ENCODE measurements at places on chromosomes 1 and 21.
A peak's percentile ranks its signal among the peaks of the same experiment; 100 is the strongest.

DNA sequence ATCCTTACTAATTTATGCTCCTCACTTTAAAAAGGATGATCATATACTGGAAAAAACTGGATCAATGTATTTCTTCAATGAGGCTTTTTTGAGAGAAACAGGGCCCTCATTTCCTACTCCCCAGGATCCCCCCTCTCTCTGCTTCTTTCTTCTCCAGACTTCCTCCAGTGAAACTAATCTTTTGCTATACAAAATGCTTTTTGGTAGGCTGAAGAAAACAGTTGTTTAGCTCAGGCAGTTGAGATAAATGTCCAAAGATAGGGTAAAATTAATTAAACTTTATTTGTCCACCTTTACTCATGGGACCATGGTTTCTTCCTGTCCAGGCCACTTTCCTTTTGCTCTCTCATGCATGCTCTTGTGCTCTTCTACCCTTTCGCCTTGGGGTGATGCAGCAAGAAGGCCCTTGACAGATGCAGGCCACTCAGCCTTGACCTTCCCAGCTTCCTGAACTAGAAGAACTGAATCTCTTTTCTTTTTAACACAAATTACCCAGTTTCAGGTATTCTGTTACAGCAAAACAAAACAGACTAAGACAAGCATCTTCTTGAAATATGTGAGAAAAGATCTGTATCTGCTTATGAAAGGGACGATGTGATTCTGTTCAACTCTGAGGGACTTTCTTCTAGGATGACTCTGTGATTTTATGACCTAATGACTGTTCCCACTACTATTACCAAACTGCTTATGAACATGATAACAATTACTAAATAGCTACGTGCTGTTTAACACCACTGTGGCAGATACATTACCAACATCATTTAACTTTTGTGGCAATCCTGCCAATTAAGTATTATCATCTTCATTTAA, 63.7 kb downstream of the NVL start:
- DNase-seq, result no peak

DNA sequence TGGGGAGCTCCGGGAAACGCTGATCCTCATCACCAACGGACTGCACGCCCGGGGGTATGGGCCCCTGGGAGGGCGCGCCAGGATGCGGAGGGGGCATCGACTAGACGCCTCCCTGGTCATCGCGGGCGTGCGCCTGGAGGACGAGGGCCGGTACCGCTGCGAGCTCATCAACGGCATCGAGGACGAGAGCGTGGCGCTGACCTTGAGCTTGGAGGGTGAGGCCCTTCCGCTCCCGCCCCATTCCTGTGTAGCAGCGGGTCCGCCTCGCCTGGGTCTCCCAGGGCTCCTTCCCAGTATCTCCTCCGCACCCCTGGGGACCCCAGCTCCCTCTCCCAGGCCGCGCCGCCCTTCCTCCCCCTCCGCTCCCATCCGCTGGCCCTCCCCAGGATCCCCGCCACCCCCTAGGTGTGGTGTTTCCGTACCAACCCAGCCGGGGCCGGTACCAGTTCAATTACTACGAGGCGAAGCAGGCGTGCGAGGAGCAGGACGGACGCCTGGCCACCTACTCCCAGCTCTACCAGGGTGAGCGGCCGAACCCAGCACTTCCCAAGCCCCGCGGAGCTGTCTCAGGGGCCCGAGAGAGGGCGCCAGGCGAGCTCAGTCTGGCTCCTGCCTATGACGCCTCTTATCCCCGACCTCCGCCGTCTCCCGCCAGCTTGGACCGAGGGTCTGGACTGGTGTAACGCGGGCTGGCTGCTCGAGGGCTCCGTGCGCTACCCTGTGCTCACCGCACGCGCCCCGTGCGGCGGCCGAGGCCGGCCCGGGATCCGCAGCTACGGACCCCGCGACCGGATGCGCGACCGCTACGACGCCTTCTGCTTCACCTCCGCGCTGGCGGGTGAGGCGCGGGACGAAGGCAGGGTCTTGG, 5.0 kb downstream of the HAPLN2 start:
- DNase-seq, result peak; percentile 59

- no peak for DNase-seq
Measured at GRCh38 chr1:204405988-204406387, 5.6 kb downstream of the PPP1R15B start.

- DNase-seq, result no peak
Measured at GRCh38 chr21:45499970-45500577, 42.2 kb downstream of the SLC19A1 start.

DNA sequence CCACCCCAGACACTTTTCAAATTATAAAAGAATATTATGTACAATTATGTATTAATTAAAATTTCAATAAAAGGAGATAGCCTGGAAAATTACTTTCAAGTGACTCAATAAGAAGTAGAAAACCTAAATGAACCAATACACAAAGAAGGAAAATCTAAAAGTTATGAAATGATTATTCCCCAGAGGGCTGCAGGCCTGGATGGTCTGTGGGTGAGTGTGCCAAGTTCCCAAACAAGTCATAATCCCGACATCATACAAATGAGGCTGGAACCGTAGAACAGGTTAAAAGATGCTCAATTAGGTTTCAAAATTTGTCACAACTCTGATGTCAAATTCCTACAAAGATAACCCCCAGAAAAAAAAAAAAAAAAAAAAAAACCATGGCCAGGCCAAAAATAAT, 12.7 kb downstream of the SPATC1L start:
- no peak for DNase-seq

DNA sequence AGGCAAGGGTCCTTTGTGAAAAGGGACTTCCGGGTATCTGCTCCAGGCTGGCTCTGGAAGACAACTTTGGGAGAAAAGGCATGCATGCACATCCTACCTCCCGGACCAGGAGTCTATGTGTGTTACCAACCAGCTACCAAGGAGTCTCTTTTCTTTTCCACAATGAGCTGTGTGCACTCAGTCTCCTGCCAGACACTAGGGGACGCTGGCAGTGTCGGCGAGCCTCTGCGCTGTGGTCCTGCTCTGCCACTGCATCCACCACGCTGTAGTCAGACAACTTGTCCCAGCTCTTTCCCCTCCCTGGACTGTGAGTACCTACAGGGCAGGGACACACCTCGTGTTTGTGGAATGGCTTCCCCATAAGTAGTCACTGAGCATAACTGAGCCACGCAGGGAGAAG, 5.1 kb upstream of the SSR2 start:
- DNase-seq, result peak; percentile 50

DNA sequence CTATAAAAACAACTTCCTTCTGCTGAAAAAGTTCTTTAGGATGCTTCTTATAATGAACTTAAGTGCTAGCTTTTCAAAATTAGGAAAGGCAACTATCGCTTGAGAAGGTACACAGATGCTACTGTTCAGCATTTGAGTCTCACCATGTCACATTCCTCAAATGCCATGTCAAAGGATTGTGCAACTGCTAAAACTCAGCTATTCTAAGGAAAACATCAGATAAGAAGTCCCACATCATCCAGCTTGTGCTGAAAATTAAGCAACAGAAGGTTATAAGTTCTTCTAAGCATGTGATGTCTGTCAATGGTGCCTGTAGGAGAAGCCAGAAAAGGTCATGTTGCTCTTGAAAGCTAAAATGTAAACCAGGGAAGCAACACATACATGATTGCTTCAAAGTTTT, 36.5 kb downstream of the MCOLN2 start:
- DNase-seq, result no peak

GRCh38 chr1:226123591-226124471, 61.3 kb downstream of the H3-3A start:
- DNase-seq, result no peak

DNA sequence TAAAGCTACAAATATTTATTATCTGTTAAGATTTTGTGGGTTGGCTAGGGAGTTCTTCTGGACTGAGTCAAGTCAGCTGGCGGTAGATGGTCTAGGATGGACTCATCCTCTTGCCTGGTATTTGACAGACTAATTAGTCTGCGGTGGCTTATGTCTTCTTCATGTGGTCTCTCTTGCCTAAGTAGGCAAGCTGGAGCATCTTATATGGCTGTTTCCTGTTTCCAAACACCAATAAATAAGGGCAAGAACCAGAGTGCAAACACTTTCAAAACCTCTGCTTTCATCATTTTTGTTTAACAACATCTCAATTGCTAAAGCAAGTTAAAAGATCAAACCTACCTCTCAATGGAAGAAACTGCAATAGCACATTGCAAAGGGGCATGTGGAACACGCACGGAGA, 484.8 kb downstream of the PTPRC start:
- DNase-seq, result no peak

GRCh38 chr21:25708467-25709065, 26.1 kb downstream of the ATP5PF start:
- DNase-seq, result peak; percentile 39

GRCh38 chr21:44401386-44402160, 48.2 kb downstream of the TRPM2 start:
- no peak for DNase-seq

DNA sequence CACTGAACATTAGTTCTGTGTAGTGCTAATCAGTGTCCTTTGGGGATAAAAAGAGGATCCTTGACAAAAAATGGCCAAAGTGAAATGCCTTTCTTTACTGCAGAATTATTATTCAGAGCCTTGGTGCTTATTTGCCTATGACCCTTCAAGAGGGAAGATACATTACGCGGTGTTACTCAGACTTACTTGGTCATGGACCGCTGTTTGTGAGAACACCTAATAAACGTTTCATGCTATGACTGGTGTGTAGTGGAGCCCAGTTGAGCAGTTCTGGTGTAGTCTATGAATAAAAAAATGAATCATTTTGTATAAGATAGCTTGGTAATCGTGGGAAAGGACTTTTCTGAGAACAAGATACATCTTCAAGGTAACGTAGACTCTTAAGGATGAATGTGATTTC, 8.3 kb downstream of the NFYC start:
- DNase-seq, result no peak

DNA sequence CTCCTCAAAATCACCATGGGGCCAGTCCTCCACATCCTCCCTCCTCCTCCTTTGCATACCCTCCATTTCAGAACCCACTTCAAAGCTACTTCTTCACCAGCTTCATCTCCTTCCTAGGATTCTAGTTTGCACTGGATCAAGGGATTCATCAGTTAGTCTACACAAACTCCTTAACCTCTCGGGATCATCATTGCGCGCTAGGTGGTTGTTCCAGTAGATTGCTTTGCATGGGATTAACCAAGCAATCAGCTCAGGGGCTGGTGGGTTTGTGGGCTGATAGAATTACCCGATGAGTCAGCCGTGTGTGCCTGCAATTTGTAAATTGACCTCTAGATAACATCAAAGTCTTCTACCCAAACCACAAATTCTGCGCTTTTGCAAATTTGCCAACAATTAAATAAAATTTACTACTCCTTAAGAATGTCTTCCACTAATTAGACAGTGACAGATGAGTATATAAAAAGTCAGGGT, 7.7 kb downstream of the KANK4 start:
- DNase-seq, result no peak

- no peak for DNase-seq
Measured at GRCh38 chr1:208326033-208326432, 81.8 kb upstream of the PLXNA2 start.

DNA sequence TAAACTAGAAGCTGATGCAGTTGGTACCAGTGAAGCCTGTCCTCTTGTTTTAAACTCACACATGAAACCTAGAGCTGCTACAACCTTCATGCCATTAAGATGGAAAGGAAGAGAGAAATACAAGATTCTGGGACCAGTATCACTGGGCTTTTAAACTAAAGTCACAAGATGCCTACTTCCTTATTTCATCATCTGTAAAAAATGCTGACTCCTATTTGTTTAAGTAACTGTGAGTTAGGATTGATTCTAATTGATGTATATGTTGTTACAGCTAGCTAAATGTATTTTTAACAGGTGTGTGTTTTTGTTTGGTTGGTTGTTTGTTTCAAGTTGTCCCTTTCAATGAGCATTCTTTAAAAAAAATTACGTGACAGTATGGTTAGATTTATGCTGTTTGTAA, 833.3 kb upstream of the PRMT6 start:
- no peak for DNase-seq

DNA sequence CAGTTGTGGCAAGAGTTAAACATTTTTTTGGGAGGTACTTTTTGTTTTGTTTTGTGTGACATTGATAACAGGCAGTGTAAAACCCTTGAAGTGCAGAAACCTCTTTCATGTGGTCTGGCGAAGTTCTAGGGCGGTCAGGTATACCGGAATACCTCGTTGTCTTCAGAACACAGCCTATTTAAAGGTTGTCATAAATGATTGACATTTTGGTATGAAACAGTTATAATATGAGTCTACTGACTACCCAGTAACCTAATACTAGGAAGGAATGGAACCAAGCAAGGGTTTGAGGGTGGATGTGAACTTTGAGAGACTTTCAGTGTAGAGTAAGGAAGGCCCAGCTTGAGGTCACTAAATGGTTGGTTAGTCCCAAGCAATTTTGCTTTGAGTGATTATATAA, 40.5 kb downstream of the PATJ start:
- peak; percentile 25 for DNase-seq

- no peak for DNase-seq
Measured at GRCh38 chr1:244344001-244344400, 107.7 kb downstream of the ADSS2 start.

- DNase-seq, result no peak
Measured at GRCh38 chr1:183693521-183693920, 40.4 kb upstream of the APOBEC4 start.

DNA sequence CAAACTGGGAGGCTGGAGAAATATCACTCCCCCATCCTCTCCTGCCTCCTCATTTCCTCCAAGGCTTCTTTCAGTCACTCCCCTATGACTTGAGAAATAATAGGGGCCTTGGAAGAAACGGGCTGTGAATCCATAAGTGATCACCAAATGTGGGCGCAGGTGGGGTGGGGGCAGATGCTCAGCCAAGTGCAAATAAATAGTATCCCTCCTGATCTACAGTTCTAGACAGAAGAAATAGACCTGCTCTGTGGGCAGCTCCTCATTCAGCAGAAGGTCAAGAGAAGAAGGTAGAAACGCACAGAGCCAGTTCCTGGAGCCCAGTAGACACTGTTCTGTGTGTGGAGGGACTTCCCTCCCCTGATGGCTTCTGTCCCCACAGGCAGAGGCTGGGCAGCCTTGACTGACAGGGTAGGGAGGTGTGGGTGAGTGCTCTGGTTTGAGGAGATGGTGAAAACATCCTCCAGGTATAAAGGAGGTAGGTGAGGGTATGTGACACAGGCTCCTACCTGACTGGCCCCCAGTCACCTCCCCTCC, 17.1 kb downstream of the PAX7 start:
- DNase-seq, result no peak

GRCh38 chr1:212286556-212287131, 1.4 kb downstream of the PPP2R5A start:
- no peak for DNase-seq

DNA sequence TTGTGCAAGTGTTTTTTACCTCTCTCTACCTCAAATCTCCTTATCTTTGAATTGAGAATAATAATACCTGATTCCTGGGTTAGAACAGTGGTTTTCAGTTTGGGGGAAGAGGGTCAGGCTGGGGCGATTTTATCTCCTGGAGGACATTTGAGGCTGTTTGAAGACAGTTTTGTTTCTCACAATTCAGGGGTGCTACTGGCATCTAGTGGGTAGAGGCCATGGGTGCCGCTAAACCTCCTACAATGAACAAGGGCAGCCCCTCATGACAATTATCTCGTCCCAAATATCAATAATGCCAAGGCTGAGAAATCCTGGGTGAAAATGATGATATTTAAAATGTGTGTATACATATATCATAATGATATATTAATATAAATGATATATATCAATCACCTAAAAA, 139.1 kb upstream of the USH2A start:
- DNase-seq, result no peak

- no peak for DNase-seq
Measured at GRCh38 chr21:40047993-40048730, 180.9 kb downstream of the PCP4 start.

Data from activated naive CD8-positive, alpha-beta T cell treated with anti-CD3 and anti-CD28 coated beads, Interleukin-2, amount 50 U/mL, for 24 hours (primary cell).